ENCODE measurements at places on chromosomes 5 and 9.

GRCh38 chr9:79735023-79735779, 163.4 kb downstream of the TLE4 start:
- no peak for DNase-seq

DNA sequence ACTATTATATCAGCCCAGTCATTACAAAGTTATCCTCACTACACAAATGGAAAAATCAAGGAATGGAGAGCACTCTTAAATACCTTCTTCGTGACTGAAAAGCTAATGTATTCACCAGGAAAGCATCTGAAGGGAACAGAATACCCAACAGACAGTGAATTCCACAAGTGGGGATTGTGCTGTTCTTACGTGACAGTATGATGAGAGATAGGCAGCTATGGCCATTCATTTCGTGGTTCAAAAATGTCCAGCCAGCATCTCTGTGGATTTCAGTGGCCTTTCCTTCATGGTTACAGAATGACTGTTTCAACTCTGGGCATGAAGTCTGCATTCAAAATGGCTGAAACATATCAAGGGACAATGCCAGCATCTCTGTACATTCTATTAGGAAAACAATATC, 323.8 kb downstream of the PRELID2 start:
- no peak for DNase-seq

- no peak for DNase-seq
Observed at GRCh38 chr9:108469654-108470053, 386.1 kb downstream of the ACTL7B start.

- no peak for DNase-seq
Observed at GRCh38 chr5:36878392-36879082, 2.0 kb downstream of the NIPBL start.

DNA sequence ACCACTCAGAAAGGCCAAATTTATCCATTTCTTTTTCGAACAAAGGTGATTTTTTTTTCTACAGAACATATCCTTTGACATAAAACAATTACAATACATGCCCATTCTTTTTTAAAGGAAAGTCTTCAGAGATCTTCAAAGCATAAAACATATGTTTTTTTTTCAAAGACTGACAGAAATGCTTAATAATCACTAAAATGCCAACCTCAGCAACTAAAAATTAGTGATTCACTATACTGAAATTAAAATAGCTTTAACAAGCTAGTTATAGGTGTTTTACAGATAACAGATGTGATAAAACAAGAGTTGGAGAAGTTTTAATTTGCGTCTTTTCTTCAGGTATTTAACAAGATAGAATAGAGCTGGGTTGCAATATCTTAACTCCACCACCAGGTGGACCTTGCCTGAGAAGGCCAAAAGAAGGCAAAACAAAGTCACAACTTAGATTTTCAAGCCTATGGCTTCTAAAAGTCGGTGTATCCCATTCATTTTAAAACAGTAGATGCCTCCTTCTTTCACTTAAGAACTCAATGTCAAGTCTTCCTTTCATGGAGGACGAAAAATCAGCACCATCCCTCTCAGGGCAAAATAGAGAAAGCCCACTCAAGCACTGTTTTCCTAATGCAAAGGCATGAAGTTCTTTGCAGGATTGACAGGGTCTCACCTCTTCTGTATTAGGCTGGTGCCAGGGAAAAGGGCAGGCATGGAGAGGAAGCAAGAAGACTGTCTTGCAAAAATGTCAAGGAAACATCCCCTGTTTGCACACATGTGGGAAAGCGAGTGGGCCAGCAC, 31.1 kb upstream of the CPLX2 start:
- no peak for DNase-seq

- no peak for DNase-seq
Observed at GRCh38 chr9:31100311-31100710, 1284.1 kb upstream of the ACO1 start.

GRCh38 chr5:122967085-122967484, 69.4 kb downstream of the PPIC start:
- DNase-seq = no peak

DNA sequence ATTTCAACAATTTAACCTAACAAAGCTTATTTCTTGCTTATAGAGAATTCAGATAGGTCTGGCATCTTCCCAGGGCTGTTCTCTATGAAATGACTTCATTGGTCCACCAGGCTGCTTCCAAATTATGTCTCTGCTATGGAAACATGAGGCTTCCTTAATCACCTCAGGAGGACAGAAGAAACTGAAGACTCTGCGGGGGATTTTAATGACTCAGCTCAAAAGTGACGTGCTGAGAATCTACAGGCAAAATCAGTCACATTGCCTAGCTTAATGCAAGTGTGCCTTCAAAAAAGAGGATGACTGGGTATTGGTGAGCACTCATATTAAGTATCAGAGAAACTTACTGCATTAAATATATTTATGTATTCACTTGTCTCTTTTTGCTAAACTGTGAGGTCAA, 315.5 kb upstream of the RGMB start:
- DNase-seq = no peak

DNA sequence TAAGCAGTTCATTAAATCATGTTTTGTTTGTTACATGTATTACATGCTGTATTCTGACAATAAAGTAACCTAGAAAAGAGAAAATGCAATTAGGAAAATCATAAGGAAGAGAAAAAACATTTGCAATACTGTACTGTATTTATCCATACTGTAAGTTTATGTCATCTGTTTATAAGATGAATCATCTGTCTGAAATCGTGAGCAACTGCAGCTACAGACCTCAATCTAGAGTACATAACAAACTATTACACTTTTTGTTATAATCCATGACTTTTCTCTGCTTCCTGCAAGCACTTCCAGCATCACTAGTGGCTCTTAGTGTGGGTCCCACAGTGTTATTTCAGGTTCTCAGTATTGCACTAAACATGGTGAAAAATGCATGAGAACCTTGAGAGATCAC, 144.4 kb upstream of the NR4A3 start:
- no peak for DNase-seq

DNA sequence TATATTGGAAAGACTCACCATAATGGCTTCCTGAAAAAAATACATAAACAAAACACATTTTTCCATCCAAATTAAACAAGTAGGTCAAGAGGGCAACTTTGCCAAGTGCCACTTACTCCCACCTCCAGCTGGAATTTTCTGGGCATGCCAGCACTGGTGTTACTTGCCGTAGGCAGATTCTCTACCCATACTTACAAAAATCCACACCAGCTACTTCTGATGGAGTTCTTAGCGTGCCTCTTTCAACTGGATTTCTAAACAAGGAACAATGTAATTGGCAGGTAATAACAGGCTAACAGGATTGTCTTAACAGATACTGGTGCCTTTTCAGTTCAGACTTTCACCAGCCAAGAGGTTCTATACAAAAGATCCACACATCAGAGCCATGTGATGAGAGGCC, 301.4 kb downstream of the MLLT3 start:
- DNase-seq = no peak

GRCh38 chr9:78438211-78438610, 141.3 kb downstream of the PSAT1 start:
- no peak for DNase-seq

GRCh38 chr5:82277613-82277986, 554 bp downstream of the RPS23 start:
- DNase-seq = no peak

GRCh38 chr5:158552241-158552640, 547.5 kb downstream of the EBF1 start:
- no peak for DNase-seq

GRCh38 chr5:173826086-173826427, 62.1 kb upstream of the CPEB4 start:
- DNase-seq = no peak

GRCh38 chr5:57431759-57432158, 50.9 kb downstream of the ACTBL2 start:
- no peak for DNase-seq

DNA sequence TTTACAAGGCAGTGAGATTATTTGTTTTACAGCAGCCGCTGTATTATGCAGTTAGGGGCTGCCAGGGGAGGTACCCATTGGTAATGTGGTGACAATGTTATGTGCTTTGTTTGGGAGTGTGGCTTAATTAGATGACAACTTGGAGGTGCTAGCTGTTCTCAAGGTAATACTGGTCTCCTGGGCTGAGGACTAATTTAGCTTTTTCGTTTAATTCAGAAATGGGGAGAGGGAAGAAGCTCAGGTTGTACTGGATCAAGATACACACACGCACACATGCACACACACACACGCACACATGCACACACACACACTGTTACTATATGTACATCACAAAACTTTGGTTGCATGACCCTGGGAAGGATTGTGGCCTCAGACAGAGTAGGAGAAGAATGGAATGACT, 37.9 kb downstream of the CFAP77 start:
- DNase-seq = no peak

DNA sequence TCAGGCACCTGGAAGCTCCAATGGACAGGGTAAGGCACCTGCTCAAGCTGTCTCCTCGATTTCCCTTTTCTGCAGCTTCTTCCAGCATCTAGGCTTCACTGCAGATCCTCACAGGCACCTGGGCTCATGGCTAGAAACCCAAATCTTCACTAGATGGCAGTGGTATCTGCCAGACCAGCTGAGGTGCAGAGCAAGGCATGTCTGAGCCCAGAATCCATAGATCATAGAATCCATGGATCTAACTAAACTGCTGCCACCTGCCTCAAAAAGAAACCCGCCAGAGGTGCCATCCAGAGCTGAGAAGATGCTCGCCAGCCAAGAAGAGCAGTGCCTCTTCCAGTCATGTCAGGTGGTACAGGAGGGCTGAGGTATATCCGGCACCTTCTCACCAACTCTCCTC, 6.9 kb downstream of the SHC3 start:
- DNase-seq = no peak

DNA sequence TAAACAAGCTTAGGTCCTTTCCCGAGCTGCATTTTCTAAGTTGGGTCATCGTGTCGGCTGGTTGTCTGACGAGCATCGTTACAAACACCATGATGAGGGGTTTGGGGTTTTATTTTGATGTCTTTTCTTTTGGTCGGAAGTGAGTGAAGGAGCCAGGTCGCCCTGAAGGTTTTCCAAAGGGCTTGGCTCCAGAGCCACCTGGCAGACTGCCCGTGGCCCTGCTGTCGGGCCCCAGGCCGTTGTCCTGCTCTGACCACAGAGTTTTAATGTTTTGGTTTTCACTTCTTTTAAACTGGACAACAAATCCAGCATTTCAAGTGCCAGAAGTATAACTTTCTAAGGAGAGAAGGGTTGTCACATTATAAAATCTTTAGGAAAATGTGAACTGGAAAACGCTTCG, 42.3 kb downstream of the TENT4A start:
- no peak for DNase-seq

Data from mesothelial cell of epicardium (in vitro differentiated cells).